ENCODE measurements at places on chromosomes 4 and X. TPM values are rescaled to one million over a fixed set of nuclear protein-coding genes. Genes with fewer than 3 reads are reported as not detected.
A peak's percentile ranks its signal among the peaks of the same experiment; 100 is the strongest.

The CNGA1 gene
- polyA plus RNA-seq = 2.0 TPM

- H3K4me3 ChIP-seq = no peak overlapping the region
- no peaks in the 10 kb centered on the region for H3K27me3 ChIP-seq
- H3K4me1 ChIP-seq = no peaks in the 10 kb centered on the region
- no peak overlapping the region for H3K27ac ChIP-seq
- DNase-seq = no peak
Measured at GRCh38 chrX:104482757-104483156, 83.2 kb upstream of the IL1RAPL2 start.

DNA sequence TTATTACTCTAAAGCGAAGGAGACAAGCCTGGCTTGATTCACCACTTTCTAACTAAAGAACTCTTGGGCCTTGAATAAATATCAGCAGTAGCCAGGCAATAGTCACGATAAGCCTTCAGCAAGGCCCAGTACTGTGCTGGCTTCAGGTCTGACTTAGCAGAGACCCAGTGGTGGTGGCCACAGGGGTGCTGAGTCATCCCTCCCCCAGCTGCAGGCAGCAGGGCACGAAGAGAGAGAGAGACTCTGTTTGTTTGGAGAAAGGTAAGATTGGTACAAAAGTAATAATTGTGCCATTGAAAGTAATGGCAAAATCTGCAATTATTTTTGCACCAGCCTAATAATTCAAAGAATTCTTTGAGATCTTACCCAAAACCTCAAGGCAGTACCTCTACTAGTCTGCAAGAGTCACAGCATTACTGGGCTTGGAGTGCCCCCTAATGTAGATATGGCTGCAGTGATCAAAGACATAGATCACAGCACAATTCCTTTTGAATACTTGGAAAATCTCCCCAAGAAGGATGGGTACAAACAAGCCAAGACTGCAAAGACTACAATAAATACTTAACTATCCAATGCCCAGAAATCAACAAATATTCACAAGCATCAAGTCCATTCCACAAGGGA is 159.5 kb upstream of the USP38 start:
- peaks cover 21% of the 10 kb centered on the region for H3K4me1 ChIP-seq
- H3K36me3 ChIP-seq = no peaks in the 10 kb centered on the region
- no peak overlapping the region for H3K27ac ChIP-seq

DNA sequence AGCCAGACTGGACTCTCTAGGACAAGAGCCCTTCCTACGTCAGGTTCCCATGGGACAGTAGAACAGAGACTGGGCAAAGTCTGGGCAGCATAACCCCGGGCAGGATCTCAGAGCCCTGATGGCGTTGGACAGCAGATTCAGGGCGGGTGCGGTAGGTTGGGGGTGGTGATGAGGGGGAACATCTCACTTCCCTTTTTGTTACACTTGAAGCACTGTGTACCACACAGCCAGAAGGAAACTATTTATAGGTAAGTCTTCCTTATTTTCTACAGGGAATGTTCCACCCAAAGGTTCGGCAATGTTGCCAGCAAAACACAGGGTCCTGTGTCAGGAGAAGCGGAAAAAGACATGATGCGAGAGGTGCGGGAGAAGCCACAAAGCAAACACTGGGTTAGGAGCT is 54.3 kb downstream of the TSC22D3 start:
- H3K36me3 ChIP-seq = no peaks in the 10 kb centered on the region
- H3K4me3 ChIP-seq = no peak overlapping the region
- H3K27ac ChIP-seq = no peak overlapping the region
- no peak for DNase-seq
- H3K27me3 ChIP-seq = no peaks in the 10 kb centered on the region
- peaks cover 26% of the 10 kb centered on the region for H3K4me1 ChIP-seq

The TADA2B gene
- polyA plus RNA-seq = 14.4 TPM

- no peaks in the 10 kb centered on the region for H3K36me3 ChIP-seq
- DNase-seq = no peak
- H3K4me3 ChIP-seq = no peak overlapping the region
- H3K27ac ChIP-seq = no peak overlapping the region
- peaks cover 14% of the 10 kb centered on the region for H3K27me3 ChIP-seq
- no peaks in the 10 kb centered on the region for H3K4me1 ChIP-seq
Measured at GRCh38 chrX:69138512-69138911, 26.7 kb downstream of the PJA1 start.

GRCh38 chrX:139842326-139843185 is 90.3 kb downstream of the ATP11C start:
- peak; percentile 34 for DNase-seq
- no peaks in the 10 kb centered on the region for H3K27me3 ChIP-seq
- no peak overlapping the region for H3K4me3 ChIP-seq

The BCOR gene
- 62.0 TPM for polyA plus RNA-seq

The HSPA4L gene
- polyA plus RNA-seq = 201 TPM

GRCh38 chr4:44145868-44146267 is 302.7 kb downstream of the KCTD8 start:
- H3K4me1 ChIP-seq = no peaks in the 10 kb centered on the region
- no peak for DNase-seq
- no peak overlapping the region for H3K27ac ChIP-seq
- H3K36me3 ChIP-seq = no peaks in the 10 kb centered on the region
- no peaks in the 10 kb centered on the region for H3K27me3 ChIP-seq

DNA sequence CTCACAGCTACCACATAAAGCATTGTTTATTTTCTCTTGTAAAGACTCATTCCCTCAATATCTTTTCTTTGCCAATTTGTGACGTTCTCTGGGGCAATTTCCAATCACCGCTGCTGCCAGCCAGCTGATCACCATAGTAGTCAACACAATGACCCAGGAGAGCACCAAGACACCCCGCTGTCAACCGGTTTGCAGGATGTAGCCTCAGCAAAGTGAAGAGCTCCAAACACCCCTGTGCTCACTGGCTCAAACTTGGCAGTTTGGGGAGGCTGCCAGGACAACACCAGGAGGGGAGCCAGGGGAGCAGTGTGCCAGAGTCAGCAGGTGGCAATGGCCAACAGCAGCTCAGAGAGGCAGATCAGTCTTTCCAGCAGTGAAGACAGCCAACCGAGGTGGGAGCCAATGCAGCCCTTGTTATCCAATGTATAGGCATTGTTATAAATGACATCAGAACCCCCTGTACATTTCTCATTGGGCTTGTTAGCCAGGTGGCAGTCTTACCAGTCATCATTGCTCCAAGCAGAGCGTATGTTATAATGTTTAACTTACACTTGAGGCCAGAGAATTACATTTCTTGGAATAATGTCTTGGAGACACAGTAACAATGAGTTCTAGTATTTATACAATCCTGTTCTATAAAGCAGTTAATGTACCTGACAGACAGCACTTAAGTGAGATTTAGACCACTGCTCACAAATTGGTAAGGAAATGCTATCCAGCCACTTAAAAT is 274.9 kb upstream of the GK2 start:
- H3K4me3 ChIP-seq = no peak overlapping the region
- H3K27me3 ChIP-seq = no peaks in the 10 kb centered on the region
- H3K36me3 ChIP-seq = no peaks in the 10 kb centered on the region
- no peak overlapping the region for H3K27ac ChIP-seq

GRCh38 chrX:100829730-100830129 is 9.5 kb downstream of the CSTF2 start:
- H3K36me3 ChIP-seq = no peaks in the 10 kb centered on the region
- H3K4me1 ChIP-seq = no peaks in the 10 kb centered on the region
- no peaks in the 10 kb centered on the region for H3K27me3 ChIP-seq
- H3K27ac ChIP-seq = no peak overlapping the region
- H3K4me3 ChIP-seq = no peak overlapping the region

The MAGEA12 gene
- polyA plus RNA-seq = not detected

All from left lung (tissue), 14 donors.